Stimulated activated CD4-positive, alpha-beta T cell treated with anti-CD3 and anti-CD28 coated beads, Interleukin-1b, Interleukin-23, amount 100 ng/mL, for 24 hours (primary cell): ENCODE measurements at places on chromosomes 2 and 18.

- DNase-seq, result no peak
These were observed 452.8 kb upstream of the VWC2L start for GRCh38 chr2:213958086-213958485.

DNA sequence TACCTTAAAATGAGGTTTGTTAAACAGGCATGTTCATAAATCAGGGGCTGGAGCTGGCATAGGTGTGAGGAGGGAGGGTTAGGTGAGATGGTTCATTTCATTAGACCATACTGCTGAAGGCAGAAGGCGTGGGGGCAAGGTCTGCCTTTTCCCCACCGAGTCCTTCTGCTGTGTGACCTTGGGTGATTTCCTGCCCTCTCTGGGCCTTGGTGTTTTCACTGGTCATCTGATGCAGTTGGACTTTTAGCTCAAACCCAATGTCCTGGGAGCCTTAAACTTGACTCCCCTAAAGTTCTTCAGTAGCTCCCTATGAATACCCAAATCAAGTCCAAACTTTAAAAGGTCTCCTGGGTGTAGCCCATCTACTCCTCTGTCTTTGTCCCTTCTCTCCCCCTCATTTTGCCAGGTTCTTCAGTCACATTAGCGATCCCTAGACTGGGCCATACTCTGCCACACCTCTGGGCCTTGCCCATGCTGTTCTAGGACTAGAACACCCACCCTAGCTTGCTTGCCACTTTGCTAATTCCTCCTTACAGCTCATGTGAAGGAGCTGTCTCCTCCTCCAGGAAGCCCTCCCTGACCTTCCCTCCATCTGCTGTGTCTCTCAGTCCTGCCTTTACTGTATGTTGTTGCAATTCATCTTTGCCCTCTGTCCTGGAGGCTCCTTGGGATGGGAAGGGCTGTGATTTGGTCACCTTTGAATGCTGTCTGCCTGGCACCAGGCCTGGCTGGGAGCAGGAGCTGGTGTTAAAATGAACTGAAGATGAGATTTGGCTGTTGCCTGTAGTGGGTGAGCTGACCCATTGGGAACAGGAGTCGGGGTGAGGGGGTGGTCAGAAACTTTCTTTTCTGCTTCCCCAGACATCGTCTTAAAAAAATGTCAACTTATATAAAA, 85.4 kb upstream of the HS6ST1 start:
- no peak for DNase-seq

GRCh38 chr2:44740678-44741077, 200.8 kb upstream of the SIX3 start:
- no peak for DNase-seq

DNA sequence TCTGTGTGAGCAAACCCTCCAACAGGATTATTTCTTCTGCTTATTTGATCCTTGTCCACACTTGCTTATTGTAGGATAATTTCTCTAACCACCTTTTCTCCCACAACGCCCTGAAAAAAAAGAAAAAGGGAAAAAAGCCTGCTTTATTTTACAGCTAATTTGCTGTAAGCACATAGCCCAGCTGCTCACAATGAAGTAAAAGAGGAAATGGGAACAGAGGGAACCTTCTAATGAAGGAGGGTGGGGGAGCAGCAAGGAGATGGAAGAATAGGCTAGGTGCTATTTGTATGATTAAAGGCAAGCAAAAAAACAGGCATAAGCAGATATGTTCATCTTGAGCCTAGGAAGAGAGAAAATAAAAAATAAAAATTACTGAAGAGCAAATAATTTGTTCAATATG, 331.6 kb downstream of the TXNL1 start:
- no peak for DNase-seq

- DNase-seq, result no peak
These were observed 901.3 kb upstream of the CDH2 start for GRCh38 chr18:29078273-29078672.

GRCh38 chr18:43007365-43007764, 108.1 kb downstream of the RIT2 start:
- no peak for DNase-seq

DNA sequence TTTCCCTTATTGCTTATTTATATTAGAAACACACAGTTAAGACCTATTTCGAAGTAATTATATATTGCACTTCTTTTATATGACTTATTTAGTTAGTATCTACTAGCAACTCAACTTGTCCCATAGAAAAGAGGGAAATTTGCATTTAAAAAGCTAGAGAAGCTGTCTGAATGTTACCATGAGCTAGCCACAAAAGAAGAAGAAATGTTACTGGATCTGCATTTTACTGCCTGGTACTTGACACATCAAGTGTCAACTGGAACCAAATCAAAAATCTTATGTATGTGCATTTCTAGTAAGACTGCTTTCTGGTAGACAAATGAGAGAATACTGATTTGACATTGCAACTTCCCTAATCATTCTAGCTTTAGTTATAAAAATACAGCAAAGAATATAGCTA, 424.6 kb upstream of the VRK2 start:
- DNase-seq, result no peak

- no peak for DNase-seq
These were observed 87.1 kb upstream of the PNPT1 start for GRCh38 chr2:55780697-55781096.
